ENCODE measurements at places on chromosomes 12 and 14.

DNA sequence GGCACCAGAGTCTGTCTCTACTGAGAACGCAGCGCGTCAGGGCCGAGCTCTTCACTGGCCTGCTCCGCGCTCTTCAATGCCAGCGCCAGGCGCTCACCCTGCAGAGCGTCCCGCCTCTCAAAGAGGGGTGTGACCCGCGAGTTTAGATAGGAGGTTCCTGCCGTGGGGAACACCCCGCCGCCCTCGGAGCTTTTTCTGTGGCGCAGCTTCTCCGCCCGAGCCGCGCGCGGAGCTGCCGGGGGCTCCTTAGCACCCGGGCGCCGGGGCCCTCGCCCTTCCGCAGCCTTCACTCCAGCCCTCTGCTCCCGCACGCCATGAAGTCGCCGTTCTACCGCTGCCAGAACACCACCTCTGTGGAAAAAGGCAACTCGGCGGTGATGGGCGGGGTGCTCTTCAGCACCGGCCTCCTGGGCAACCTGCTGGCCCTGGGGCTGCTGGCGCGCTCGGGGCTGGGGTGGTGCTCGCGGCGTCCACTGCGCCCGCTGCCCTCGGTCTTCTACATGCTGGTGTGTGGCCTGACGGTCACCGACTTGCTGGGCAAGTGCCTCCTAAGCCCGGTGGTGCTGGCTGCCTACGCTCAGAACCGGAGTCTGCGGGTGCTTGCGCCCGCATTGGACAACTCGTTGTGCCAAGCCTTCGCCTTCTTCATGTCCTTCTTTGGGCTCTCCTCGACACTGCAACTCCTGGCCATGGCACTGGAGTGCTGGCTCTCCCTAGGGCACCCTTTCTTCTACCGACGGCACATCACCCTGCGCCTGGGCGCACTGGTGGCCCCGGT is at the start of gene PTGDR:
Gene PTGDR (plus strand): TSS at position 198 of the 778 bp plus-strand sequence. CDS start 117 bp downstream, at position 315.
- DNase-seq = no peak

- no peak for DNase-seq
Observed at GRCh38 chr14:38950676-38951075, 152.4 kb downstream of the SEC23A start.

DNA sequence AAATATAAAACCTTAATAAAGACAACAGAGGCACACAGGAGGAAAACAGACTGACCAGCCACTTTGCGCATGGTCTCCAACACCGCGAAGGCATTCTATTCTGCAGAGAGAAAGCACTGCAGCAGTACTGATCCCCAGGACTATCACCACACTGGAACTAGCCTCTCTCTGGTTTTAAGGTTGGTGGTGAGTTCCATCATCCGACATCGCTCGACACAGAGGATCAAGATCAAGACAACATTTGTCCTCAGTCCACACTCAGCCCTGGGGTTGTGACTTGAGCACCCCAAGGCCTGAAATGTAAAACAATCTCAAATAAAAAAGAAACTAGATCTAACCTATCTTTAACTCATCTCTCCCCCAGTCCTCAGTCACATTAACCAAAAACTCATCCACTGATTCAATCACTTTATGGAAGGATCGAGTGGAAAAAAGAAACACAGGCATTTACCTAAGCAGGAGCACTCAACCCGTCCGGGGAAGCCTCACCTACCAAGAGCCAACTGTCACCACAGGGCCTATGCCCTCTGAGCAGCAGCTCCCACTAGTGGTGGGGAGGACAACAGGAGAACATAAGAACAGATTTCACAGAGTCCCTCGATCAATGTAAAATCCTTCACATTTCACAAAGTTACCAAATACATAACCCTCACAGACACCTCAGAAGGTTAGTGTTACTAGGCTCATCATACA is 17.7 kb downstream of the STXBP6 start:
- no peak for DNase-seq

DNA sequence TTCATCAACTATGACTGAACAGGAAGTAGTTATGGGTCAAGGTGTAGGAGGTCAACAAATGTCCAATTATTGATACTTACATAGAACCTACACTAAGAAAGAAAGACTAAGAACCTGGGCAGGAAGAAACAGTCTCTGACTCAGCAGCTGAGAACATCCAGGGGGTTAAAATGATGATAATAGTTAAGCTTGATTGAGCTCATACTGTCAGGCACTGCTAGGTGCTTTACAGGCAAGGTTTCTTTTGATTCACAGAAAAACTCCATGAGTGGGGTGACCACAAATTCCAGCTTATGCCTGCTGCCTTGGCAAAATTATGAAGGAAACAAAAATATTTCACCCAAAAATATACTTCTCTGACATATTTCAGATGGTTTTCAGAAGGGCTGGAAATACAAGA is 75.0 kb downstream of the ACADS start:
- DNase-seq = no peak

DNA sequence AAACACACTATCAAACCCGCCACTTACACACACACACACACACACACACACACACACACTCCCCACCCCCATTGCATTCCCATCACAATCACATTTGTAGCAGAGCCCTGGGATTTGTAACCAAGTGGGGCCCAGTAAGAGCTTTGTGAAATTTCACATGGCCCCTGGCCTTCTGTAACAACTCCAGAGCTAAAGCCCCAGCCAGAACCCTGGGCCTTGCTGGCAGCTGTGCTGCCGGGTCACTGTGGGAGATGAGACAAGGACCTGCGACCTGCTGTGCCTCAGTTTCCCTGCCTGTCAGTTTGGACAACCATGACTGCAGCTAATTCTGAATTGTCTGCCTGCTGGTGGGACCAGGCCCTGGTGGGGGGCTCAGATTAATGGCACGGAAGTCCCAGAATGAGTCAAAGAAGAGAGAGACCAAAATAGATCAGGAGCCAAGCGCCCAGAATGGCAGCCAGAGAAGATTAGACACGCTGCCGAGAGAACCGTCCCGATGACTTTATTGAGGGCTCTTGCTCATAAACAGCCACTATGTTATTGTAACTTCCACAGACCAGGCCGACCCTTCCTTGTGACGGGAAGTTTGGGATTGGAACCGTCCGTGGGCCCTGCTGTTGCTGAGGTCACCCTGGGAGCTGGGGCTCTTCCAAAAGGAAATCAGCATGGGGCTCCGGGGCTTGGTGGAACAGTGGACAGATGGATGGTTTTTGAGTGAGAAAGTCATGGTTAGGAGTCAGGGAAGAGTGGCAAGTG is 123.1 kb downstream of the ZFP36L1 start:
- DNase-seq = no peak

DNA sequence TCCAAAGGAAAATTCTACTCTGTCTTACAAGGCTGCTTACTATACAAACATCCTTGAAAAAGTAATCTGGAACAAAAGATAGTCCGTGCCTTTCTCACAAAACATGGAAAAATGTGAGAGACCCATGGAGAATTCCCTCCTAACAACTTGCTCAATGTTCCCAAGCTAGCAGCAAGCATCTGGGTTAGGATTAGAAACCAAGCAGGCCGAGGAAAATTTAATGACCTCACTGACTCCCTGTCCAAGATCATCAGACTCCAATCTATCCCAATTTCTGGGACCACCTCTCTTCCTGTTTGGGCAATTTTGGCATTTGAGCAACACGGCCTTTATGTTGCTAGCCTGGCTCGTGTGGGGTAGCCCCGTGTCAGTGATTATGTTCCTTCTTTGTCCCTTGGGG is 18.1 kb upstream of the GSG1 start:
- DNase-seq = no peak

GRCh38 chr12:981176-981828 is 9.7 kb upstream of the ERC1 start:
- DNase-seq = no peak

DNA sequence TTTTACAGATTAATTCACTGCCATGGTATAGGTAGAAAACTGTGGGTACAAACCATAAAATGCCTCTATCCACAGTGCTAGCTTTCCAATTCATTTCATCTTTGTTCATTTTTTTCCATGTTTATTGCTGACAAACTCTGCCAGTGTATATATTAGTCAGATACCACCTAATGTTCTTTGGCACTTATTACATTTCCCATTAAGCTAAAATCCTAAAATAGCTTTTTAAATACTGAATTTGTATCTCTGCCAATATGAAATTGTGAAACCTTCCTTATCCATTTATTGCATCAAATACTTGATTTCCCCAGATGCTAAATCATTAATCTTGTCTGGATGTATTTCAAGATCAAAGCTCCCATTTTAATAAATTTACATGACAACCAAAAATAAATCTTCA is 150.1 kb upstream of the FSCB start:
- DNase-seq = no peak

DNA sequence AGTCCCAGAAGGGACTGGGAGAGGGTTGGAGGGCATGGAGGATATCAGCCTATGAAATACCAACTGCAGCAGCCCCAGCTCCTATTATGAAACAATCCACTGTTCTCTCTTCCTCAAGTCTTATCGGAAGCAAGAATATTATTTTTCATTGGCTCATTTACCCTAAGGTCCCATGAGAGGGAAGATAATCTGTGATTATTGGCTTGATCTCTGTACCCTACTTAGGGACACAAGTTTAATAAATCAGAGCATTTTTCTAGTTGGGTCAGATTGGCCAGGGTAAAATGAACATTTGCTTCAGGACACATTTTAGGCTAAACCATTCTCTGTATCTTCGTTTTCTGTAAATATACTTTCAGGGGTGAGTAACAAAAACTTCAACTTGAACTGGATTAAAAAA is 43.1 kb upstream of the GNG2 start:
- DNase-seq = no peak

DNA sequence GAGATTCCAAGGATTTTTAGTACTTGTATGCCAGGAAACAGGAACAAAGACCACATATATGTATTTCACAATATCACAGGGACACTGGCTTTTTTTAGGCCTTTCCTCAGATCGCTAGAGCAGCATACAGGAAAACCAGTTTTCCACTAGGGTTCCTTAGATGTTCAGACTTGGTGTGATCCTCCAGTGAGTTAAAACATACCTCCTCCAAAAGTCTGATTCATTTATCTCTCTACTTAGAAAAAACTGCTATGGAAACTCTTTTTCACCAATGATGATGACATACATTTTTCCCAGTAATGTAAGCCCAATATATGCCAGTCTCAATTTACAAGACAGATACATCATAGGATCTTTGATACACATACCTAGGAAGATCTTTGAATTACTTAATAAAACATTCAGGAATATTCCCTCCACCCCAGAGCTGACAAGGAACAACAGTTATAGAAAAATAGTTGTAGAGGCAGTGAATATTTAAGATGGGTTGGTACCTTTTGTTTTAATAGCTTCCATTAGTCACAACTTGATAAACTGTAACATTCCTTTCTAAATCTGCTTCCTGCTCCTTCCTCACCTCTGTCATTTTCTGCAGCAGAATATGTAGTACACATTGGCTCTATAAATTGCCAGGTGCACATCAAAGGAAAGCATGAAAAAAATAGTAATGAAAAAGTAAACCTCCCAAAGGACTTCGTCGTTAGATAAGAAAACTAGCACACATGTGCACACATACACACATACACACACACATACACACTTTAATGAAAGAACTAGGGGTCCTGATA is 27.5 kb downstream of the BCAT1 start:
- no peak for DNase-seq

GRCh38 chr14:70822530-70823185 is 13.3 kb upstream of the MAP3K9 start:
- no peak for DNase-seq

DNA sequence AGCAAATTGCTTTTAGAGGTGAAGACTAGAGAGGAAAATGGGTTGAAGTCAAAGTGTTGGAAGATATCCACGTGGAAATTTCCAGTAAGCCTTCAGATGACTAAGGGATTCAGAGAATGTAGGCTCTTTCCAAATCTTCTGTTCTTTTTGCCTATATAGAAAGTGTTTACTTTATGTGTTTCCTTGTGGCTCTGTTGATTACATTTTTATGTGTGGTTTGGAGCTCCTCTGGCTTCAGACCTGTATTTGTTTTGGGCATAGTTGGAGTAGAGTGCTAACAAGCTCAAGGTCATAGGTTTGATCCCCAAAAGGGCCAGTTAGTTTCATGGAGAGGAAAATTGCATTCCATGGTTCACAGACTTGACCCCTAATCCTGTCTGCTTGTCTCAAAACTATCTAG is 91.9 kb downstream of the IGF1 start:
- no peak for DNase-seq

DNA sequence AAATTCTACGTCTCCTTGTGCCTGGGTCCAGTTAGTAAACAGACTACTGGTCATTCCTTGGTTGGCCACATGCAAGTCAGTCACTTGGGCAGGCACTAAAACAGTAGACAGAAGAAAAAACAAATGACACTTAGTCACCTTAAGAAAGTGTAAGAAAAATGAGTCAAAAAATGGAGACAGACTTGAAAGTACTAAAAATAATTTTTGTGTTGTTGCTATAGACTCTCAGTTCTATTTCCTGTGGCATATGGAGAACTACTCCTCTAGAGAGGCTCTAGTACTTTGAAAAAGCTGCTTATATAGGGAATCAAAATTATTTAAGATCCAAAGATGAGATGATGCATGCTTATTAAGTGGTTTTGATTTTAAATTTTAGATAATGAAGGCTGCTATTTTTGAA is 56.0 kb downstream of the PTPRB start:
- no peak for DNase-seq

DNA sequence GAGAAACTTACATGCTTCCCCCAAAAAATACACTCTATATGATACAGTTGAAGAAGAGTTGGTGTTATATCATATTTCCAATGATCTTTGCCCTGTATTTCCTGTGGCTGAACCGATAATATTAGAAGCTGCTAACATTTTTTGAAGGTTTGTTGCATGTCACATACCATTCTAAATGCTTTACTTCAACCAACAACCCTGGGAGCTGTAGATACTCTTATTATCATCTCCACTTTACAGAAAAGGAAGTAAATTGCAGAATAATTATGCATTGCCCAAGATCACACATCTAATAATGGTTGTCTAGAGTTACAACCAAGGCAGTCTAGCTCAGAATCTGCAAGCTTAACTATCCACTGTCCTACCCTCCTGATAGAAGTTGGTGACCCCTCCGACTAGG is 182.8 kb downstream of the NUAK1 start:
- no peak for DNase-seq

DNA sequence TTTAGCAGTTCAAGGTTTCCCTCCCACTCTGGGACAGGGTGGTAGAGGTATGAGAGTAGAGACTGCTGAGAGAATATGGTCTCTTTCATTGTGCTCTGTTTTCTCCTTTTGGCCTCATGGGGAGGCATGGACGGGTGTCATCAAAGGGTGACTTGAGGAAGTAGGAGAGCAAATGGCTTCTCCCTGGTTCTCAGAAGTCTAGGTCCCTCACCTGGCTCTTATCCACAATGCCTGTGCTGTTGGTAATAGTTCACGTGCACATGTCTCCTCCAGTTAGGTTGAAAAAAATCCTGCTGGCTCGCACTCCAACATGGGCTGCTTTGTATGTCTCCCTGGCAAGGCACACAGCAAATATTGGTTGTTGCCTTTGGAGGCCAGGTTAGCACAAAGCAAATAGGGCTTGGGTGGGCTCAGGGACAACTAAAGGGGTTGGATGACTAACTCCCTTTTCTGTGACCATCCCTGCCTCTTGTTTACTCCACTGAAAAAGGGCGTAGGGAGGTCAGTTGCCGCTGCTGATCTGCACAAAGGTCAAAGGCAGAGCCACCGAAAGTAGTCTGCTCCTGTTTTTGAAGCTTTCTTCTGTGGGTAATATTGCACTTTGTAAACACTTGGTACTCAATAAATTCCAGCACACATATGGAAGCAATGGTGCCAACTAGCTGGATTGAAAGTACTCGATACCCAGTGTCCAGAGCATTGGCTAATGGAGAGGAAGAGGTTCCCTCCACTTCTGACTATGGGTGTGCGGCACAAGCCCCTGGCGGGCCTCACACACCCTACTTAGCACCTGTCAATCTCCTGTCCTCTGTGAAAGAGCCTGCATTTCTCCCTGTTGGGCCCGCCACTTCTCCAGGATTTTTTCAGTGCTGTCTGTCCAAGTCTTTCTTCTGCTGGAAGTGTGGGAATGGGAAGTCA is 121.8 kb downstream of the SLC38A6 start:
- DNase-seq = peak; percentile 38

GRCh38 chr12:213527-213932 is 427 bp downstream of the SLC6A12 start:
- no peak for DNase-seq

Data from activated CD8-positive, alpha-beta memory T cell treated with anti-CD3 and anti-CD28 coated beads, Interleukin-2, amount 10 ng/mL, durations not matched to agents 7 days and 5 days (primary cell).